ENCODE measurements at places on chromosomes 12 and 14.

DNA sequence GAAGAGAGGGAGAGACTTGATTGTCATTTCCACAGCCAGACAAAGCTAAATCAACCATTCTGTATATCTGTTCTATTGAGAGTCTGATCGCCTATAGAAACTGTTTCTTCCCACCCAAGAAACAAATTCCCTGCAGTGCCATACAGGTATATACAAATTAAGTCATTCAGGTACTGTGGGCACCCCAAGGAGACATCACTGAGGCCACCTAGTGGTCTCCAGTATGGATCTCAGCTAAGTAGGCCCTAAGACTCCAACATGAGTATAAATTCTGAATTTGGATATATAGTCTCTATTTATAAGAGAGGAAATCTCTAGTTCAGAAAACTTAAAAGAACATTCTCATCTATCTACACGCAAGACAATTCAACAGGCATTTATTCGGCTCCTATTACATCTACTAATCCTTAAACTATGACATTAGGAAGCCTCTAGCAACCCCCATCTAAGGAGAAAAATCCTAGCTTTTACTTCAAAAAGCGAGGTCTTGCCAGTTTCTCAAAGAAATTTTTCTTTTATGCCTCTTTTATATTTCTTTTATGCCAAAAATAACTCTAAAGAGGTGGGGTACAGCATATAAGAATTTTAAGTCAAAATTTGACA is 62.6 kb downstream of the DCAF5 start:
- no peak for DNase-seq

GRCh38 chr14:79543348-79543747 is 668.0 kb downstream of the DIO2 start:
- no peak for DNase-seq

GRCh38 chr14:51228391-51228790 is 11.7 kb upstream of the TMX1 start:
- DNase-seq: no peak

GRCh38 chr12:131026754-131027153 is 73.0 kb downstream of the ADGRD1 start:
- no peak for DNase-seq

GRCh38 chr12:62834971-62835547 is 99.9 kb downstream of the PPM1H start:
- DNase-seq: no peak

DNA sequence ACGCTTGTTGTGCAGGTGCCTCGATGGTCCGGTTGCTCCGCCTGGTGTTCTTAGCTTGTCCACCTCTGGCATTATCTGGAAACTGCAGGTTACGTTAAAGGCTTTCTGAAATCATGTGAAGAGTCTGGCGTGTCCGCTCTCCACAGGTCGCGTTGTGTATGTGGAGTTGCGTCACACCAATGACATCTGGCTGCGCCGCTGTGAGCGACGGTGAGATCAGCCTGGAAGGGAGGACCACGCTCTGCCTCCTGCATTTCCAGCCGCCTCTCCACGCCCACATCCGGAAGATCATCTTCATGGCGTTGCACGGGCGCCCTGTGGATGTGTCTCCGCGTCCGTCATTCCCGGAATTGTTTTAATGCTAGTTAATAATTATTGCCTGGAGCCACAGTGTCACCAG is 50.6 kb upstream of the GALNT9 start:
- no peak for DNase-seq

- DNase-seq: no peak
Measured at GRCh38 chr12:87991483-87991882, 37.7 kb downstream of the C12orf50 start.

DNA sequence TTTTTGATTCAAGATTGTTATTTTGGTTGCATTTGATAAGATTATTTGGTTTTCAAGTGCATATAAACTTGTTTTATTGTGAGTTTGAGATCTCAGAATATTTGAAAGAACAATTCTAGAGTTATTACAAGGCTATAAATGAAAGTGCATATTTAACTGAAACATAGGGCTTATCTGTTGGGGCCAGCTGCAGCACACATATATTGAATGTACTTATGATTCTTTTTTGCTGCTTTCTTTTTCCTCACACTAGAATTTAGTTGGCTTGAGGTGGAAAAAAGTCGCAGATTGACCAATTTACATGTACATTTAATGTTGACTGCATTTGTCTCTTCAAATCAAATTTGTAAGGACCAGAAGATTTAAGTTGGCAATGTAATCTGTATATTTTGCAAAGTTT is 88.0 kb downstream of the PCNX1 start:
- DNase-seq: no peak

DNA sequence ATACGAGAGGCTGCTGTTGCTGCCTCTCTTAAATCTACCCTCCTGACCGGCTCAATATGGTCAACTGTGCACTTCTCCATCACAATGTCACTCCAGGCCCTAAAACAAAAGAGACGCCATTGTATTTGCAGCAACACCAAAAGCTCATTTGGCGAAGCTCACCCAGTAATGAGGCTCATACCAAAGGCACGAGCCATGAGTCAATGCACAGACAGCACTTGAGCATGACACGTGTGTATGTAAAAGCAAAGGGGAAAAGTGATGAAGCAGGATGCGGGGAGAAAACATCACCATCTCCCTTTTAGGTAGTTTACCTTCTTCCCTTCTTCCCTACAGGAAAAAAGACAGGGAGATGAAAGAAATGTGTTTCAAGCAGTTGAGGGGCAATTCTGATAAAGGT is 150.3 kb downstream of the FOXN3 start:
- no peak for DNase-seq

DNA sequence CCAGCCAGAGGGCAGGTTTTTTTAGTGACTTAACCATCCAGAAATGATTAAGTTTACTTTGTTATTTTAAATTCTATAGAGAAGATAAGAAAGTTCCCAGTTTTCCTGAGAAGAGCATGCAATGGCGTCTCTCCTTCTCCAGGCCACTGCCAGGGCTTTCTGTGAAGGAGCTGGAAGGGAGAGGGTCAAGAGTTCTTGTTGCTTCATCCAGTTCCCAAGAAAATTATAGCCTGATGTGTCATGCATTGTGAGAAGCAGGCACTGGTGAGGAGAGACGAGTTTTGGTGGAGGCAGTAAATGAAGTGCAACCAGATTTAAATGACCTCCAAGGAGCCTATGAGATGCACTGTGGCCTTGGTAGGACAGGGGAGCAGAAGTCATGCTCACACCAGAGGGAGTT is 14.2 kb downstream of the ELK3 start:
- no peak for DNase-seq

DNA sequence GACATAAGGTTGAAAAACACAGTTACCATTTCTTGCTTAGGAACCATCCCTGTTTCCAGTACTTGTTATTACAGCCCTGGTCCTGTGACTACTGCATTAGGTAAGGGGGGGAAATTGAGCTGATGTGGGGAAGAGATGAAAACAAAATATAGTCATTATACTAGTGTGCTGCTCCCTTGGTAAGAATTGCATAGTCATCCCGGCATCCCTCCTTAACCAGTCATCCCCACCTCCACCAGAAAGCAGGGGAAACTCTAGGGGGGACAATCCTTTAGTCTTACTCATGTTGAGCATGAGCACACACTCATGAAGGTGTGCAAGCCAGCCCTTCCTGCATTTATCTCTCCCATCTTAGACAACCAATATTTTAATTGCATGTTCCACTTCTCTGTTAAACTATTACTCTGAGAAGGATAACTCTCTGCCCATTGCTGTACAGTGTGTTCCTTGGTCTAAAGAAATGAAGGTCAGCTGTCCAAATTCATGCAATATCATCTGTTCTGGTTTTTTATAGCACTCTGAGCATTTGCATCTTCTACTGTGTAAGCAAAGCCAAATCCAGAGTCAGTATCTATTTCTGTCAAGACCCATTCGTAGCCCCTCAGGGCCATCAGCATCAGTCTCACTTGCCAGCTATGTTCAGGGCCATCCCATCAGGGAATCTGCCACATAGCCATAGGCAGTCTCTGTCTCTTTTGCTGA is 46.8 kb downstream of the TMEM30B start:
- no peak for DNase-seq

DNA sequence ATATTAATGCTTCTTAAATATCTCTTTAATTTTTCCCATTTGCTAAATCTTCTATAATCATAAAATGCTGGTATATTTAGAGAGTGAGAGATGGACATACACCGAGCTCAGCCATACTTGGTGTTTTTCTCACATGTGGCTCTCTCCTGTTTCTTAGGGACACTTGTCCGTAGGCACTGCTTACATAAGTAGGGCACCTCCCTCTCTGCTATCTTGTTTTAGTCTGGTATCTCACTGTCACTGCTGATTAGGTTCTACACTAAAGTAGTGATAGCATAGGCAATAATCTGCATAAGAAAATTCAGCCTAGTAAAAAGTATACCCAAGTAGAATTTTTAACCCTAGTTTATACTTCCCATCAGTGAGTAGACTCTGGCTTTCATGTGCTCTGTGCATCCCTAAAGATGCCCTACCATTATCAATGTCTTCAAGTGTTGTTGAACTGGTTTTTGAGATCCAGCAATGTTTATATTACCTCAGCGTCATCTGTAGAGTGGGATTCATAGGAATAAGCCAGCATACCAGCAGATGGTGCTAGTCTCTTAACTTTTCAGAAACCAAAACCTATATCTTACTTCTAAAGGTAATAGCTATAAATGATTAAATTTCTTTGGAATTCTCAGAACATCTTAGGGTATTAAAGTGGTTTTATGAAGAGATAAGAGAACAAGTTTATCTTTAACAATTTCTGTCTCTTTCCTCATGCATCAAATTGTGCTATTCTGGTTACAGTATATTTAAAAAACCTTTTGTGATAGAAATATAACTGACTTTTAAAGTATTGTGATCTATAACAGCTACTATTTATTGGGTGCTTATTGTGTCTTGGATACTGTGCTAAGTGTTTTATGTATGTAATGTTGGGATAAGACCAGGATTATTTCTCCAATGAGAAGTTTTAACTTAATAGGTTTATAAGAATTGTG is 32.9 kb downstream of the ARID2 start:
- DNase-seq: no peak

- DNase-seq: no peak
Measured at GRCh38 chr14:75433631-75434071, 5.8 kb downstream of the JDP2 start.

DNA sequence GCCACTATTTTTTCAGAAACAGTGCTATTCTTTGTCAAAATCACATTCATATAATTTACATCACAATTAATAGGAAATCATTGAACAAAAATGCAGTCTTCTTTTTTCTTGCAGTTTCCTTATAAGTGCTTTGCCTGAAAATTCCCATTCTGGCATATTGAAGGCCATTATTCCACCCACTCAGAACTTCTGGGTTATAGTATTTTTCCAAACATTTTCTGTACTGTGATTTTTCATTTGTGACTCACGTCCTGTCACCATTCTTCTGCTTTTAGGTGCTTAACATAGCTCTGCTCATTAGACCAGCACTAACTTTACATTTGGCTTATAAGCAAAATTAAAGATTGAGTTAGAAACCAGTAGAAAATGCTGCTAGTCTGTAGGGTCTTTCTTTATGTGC is 241.0 kb upstream of the NPAS3 start:
- no peak for DNase-seq

DNA sequence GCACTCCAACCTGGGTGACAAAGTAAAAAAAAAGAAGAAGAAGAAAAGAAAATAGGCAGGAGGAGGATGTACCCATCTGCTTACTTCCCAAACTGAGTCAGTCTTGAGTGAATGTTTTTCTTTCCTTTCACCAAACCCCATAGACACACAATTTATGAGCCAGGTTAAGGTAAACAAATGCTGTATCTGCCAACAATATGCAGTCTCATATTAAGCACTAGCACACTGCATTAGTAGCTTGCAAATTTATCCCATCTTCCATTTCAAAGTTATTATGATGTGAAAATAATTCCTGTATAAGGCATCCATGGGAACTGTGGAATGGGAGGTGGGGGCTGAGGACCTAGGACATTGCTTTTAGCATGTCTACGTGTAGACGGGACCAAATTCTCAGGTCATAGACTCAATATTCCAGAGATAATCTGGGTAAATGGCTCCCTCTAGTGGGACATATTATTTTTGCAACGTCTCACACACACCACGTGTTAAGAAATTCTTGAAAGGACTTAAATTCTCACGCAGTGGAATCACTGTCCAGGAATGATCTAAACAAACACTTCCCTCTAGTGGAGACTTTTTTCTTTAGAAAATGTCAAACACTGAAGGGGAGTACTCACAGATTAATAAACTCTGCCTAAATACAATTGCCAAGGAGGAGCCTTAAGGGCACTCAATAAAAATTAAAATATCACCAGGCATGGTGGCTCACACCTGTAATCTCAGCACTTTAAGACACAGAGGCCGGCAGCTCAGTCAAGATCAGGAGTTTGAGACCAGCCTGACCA is 17.1 kb upstream of the OR10P1 start:
- no peak for DNase-seq

DNA sequence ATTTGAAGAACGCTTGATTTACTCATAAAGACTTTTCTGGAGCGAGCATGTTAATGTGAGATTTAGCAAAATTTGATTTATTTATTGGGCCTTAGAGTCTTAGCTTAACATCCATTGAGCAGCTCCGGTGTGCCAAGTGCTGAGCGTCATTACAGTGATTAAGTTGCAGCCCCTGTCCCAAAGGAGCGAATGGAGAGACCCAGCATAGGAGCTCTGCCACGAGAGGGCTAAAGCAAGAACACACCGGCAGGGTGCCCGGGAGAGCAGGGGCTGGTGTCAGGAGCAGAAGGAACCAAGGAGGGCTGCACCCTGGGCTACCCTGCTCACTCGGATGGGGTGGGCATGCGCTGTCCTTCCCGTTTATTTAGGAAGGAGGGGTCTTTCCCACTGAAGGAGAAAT is 50.6 kb downstream of the PPP2R5C start:
- no peak for DNase-seq

DNA sequence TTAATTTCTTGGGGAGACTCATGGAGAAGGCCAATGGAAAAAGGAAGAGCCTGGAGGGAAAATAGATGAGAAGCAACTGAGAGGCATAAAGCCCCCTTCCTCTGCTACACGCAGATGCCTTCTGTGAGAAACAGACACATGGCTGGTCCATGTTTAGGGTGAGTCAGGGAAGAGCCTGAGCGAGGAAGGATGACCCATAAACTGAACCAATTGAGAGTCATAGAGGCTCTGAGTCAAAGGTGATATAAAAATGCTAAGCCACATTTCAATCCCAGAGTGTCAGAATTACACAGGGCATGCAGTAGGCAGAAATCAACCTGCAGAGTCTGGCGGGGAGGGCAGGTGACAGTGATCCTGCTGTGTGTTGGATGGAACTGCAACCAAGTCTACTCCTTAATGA is 30.1 kb upstream of the NEDD1 start:
- DNase-seq: no peak

DNA sequence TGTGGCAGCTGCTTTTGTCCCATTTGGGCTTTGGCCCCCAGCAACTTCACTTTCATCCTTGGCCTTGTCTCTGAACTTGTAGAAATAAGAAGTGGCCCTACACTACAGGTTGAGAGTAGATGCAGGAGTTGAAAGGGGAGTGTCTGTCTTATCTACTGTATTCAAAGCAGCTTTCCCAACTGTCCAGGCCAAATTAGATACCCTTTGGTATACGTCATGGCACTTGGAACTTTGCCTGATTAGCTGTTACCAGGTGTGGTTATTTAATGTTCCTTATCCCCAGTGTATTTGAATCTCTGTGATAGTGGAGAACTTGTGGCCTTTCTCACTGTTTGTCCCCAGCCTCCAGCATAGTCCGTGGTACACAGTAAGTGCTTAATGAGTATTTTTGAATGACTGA is 33.5 kb downstream of the SUDS3 start:
- DNase-seq: no peak
